ENCODE measurements at places on chromosomes 7 and 10.

GRCh38 chr7:78118470-78118869 is 319.9 kb downstream of the PHTF2 start:
- DNase-seq, result no peak

GRCh38 chr7:119935418-119936025 is 337.5 kb upstream of the KCND2 start:
- peak; percentile 83 for DNase-seq

DNA sequence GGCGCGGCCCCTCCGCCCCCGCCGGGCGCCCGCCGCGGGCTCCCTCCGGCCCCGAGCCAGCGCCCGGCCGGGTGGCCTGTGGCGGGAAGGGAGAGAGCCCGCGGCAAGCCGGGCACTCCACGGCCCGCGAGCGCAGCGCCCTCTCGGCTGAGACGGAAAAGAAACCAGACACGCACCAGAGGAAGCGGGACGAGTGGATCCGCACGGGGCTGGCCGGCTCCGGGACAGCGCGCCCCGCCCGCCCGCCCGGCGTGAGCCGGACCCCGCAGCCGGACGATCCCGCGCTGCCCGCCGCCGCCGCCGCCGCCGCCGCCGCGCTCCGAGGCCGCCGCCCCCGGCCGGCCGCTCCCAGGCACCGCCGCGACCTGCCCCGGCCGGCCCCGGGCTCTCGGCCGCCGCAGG is 300 bp downstream of the ARHGAP21 start:
- DNase-seq, result no peak

GRCh38 chr7:155414547-155415492 is 43.1 kb upstream of the EN2 start:
- DNase-seq, result no peak

DNA sequence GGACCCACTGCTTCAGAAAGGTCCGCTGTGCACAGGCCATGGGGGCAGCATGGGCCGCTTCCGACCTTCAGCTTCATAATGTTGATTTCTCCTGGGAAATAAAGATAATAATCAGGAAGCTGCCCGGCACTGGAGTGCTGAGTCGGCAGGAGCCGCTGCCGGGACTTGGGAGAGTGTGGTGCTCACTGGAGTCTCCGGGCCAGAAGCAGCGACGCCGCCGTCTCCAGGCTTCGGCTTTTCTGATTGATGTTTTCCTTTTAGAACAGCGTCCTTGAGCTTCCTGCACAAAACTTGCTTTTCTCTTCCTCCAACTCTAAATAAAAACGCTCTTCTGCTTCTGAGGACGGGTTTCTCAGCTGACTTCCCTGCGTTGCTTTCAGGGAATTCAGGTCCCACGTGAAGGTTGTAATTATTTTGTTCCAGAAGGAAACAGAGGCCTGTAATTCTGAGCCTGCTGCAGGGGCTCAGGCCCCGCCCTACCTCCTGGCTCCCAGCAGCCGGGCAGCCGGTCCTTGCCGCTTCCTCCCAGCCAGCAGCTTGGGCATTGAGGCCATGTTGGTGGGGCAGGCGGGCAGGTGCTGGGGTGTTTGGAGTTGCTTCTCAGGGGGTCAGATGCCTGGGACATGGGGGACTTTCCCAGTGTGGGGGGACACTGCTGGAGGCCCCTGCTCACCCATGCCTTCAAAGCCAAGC is 14.7 kb downstream of the PWWP2B start:
- DNase-seq, result no peak

DNA sequence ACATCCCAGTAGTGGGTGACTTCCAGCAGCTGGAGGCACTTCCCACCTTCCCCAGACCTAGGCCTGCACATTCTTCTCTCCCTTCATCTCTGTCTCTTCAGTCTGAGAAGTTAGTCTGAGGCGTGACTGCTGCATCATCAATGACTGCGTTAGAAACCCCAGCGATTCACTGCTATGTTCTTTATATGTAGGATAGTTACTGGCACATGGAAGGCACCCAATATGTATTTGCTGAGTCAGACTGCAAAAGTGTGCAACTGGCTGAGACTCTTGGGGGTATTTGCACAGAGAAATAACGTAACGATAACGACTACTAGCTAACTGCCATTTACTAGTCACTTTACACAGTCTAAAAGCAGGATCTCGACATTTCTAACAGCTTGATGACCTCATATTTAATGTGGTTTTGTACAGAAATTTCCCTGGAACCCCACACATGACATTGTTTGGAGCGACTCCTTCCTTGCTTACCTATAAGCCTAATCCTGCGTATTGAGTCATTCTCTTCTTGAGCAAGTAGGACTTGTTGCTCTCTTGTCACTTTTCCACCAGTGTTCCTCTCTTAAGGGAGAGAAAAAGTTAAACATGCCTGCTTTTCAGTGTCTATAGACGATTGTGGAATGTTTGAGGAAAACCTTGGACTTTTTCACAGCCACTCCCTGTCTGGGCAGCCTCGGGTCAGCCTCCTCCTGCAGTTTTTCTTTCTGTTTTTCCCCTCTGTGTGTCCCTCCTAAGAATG is 45.5 kb downstream of the THNSL1 start:
- DNase-seq, result peak; percentile 13

DNA sequence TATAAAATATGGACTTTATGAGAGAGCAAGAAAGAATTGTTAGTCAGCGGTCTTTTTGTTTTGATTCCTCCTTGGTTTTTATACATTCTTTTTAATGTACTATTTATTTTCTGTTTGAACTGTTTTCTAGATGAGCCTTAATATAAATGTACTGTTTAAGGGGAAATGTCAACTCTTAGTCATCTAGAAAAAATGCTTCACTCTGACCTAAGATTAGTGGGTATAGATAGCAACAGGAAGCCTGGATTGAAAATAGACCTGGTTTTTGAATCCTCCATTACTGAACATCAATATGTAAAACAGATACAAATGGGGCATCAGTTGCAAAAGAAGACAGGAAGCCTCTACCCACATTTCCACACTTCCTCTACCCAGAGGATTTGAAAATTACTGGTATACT is 87.8 kb downstream of the CHRM2 start:
- peak; percentile 55 for DNase-seq

- DNase-seq, result no peak
Measured at GRCh38 chr7:141071855-141072547, 1.9 kb upstream of the TMEM178B start.

GRCh38 chr7:2613931-2614600 is 17.7 kb upstream of the TTYH3 start:
- peak; percentile 58 for DNase-seq

GRCh38 chr10:122326806-122327205 is 47.7 kb upstream of the PLEKHA1 start:
- no peak for DNase-seq

DNA sequence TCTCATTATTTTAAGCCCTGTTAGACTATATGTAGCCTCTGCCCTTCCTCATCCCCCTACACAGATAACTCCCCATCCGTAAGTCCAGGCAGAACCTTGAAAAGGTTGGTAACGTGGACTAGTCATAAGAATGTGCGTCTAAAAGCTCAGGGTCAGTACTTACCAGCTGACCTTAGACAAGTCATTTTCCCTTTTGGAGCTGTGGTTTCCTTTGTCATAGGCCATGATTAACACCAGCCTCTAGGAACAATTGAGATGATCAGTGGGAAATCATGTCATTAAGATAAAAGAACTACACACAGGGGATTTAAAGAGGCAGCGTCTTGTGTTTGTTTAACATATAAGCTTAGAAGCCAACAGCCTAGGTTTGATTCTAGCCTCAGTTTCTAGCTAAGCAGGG is 6.9 kb upstream of the UNC5B start:
- DNase-seq, result no peak

GRCh38 chr7:66344166-66344565 is 139.0 kb downstream of the TPST1 start:
- peak; percentile 58 for DNase-seq

DNA sequence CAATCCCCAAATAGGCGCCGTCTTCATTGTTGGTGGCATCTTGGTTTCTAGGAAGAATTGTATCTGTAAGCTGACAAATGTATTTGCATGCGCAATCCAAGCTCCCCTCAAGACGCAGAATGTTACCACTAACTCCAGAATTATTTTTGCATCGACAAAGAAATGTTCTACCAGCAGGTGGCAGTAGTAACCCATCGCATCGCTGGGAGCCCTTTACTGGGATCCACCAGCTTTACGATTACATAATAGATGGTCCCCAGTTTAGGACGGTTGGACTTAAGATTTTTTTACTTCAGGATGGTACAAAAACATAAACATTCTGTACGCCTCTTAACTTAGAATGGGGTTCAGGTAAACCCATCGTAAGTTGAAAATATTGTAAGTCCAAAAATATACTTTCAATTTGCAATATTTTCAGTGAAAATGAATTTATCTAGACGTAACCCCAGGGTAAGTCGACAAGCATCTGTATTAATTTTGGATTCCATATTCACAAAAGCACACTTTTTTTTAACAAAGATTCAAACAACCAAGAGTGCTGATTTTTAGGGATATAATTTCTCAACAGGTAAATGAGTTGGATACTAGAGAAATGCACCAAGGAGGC is 114.0 kb upstream of the COBL start:
- peak; percentile 51 for DNase-seq

GRCh38 chr10:133279326-133280226 is 2.9 kb upstream of the ADAM8 start:
- DNase-seq, result no peak

- no peak for DNase-seq
Measured at GRCh38 chr10:50508315-50509051, 115.3 kb downstream of the SGMS1 start.

GRCh38 chr7:5397736-5398135 is 25.9 kb downstream of the TNRC18 start:
- no peak for DNase-seq

DNA sequence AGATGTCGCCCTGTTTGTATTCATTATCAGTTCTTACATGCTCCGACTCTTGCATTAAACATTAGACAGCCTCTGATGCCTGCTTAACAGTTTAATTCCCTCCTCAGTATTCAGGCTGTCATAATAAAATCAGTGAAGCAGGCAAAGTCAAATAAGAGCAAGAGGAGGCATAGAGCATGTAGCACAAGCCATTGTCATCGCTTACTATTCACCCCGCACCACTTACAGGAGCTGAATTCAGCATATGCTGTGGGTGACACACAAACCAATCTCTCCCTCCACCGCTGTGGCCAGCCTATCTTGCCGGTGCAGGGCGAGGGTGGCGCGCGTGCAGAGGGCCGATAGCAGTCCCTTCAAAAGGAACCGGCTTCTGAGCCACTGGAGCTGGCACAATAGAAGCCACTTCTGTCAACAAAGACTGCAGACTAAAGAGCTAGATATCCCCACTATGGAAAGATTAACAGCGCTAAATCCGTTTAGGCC is 433.2 kb upstream of the MGMT start:
- no peak for DNase-seq

DNA sequence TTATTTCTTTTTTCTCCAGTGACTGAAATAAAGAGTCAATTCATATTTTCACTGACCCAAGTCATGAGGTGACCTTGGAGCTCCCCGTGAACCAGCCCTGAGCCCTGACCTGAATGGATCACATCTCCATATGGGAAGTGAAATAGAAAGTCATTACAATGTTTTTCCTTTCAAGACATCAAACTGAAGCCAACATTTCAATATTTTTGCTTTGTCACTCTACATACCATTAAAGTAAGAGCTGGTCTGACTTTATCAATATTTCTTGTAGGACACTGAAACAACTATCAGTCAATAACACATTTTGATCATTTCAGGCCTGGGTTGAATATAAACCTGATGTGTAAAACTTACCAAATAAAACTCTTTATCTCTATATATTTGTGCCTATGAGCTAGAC is 249.8 kb upstream of the PHF14 start:
- DNase-seq, result no peak

GRCh38 chr7:140745266-140746058 is 49.0 kb downstream of the NDUFB2 start:
- DNase-seq, result no peak

- DNase-seq, result no peak
Measured at GRCh38 chr10:93445978-93446720, 36.0 kb downstream of the MYOF start.

DNA sequence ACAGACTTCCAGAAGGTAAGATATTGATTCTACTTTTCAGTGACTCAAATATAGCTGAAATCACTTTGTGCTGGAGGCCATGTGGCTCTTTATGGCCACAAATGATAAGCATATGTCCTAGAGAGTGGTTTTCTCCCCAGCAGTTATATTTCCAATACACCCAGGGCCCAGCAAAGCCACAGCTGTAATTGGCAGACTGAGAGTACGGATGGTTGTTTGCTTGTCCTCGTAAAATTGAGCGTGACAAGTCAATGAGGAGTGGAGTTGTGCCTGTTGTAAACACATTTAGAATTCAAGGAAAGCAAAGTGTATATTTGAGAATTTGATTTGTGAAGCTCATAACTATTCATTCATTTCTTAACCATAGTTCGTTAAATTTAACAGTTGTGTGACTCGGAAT is 201.8 kb downstream of the LHFPL3 start:
- DNase-seq, result no peak

DNA sequence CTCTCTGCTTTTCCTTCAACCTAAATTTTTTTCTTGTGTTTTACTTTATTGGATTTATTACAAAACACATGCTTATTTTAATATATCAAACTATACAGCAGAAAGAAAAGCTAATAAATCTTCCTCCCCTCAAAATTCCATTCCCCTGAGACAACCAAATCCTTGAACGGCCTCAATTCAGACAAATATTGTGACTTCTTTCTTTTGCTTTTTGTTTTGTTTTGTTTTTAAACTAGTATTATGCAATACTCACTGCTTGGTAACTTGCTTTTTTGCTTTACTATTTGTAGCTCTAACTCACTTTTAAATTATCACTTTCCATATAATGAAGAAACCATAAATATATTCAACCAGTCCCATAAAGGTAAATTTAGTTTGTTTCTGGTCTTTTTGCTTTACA is 59.4 kb upstream of the CDK1 start:
- DNase-seq, result peak; percentile 51

DNA sequence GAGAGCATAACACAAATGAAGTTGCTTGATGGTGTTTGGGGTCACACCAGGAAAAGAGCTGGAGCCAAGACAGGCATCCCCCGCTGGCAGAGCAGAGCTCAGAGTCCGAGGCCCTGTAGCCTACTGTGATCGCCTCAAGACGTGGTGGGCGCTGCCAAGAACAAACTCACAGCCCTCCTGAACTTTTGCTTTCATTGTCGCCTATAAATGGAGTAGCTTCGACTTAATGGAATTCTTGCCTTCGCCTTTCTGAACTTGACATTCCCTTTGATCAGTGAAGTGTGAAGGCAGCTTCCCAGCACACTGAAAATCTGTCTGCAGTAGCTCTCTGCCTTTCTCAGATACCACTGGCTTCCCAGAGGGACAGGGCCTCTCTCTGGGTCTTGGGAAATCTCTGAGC is 21.3 kb downstream of the CPXM2 start:
- DNase-seq, result peak; percentile 54

DNA sequence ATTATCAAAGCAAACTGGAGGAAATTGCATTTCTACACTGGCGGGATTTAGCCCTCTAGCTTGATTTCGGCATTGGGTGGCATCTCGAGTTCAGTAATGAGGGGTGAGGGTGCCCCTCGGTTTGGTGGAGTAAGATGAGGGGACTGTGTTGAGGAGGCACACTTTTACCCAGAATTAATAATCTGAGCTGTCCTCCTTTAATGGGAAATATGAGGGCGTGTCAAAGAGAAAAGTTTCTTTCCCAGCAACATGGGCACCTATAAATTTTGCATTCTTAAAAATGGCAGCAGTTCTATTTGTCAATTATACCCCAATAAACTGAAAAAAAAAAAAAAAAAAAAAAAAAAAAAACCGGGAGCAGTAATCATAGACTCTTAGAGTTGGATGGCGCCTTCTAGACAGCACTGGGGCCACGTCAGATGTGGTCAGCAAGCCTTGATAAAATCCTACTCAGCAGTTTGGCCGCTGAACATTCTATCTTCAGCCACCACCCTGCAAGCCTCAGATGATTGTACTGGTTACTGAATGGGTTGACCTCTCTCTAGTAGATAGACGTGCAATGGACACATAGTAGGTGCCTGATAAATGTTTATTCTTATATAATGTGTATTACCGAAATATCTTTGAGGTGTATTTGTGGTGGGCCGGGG is 931 bp downstream of the PAPSS2 start:
- DNase-seq, result peak; percentile 85
